Suppressor macrophage treated with lipopolysaccharide for 4 hours (primary cell): ENCODE measurements at places on chromosomes 12 and 14.

DNA sequence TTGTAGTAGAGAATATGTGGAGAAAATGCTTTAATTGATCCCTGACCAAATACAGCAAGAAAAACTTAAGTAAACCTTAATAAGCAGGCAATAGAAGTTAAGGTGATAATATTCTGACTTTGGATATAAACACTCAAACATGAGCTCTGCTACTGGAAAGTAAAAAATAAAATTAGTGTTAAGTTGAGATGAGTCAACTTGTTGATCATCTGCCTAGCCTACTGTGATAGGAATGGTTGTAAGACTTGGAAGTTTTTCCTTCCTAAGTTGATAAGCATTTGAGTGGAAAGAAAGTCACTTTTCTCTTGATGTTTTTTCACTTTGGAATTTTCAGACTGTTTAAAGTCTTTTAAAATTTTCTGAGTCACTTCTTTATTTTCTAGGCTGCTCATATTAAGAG is 26.0 kb downstream of the ADIPOR2 start:
- no peak for DNase-seq

DNA sequence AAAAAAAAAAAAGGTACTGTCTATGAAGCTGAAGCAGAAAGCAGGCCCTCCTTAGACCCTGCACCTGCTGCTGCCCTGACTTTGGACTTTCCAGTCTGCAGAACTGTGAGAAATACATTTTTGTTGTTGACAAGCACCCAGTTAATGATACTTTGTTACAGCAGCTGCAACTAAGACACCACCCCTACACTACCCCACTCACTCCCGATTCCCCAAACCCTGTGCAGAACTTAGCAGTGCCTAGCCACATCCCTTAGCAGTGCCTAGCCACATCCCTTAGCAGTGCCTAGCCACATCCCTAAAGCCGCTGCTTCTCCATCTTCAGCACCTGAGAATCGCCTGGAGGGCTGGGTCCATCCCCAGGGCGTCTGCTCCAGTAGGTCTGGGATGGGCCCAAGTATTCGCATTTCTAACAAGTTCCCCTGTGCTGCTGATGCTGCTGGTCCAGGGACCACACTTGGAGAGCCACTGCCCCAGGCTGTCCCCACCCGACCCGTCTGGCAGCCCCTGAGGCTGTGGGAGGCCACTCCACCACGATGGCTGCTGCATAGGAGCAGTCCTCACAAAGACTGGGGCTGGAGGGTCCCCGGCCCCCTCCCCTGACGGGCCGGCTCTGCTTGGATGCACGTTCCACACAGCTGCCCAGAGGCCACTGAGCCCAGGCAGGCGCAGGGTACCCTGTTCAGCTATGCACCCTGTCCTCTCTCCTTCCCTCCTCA is 10.8 kb upstream of the PPP1R13B start:
- DNase-seq: no peak

DNA sequence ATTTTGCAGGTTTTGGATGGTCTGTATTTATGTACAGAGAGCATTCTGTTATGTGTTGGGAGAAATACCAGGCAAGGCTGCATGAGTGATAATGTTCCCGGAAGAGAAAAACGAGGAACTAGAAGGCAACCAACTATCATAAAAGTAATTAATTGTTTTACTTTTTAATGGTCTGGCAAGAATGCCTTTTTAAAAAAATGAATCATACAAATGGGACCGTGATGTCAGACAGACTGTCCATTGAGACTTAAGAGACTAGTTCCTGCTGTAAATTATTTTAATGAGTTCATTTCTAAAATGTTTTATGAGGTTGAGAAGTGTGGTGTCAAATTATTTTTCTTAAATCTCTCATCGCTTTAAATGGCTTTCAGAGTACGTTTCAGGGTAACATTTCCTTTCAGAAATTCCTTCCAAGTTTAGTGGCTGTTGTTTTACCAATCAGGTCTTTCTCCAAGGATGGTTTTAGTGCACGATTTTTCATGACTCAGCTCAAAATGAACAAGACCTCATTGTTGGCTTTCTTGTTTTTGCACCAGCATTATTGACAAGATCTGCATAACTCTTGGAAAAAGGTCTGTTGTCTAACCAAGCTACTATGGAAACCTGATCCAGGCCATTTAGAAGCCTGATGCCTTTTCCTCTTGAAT is 86.1 kb upstream of the ARHGAP5 start:
- no peak for DNase-seq

- no peak for DNase-seq
Observed at GRCh38 chr12:99810718-99811593, 163.4 kb downstream of the GARIN6 start.

GRCh38 chr12:49030714-49031572 is 12.4 kb upstream of the PRKAG1 start:
- no peak for DNase-seq

DNA sequence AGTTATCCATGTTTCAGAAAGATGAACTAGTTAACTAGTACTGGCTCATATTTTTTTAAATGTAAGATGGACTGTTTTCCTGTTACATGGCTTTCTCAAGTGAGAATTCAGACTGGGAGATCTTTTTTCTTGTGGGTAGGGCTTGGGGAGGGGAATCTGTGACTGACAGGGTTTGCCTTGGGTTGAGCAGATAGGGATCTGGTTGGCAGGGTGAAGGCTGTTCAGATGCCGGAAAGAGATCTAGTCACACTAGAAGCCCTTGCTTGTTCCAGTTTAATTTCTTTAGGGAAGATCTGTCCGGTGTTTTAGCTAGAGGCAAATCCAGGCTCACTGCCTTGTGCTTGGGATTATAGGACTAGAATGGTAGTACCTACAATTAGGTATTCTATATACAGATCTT is 63.2 kb downstream of the FBXO33 start:
- DNase-seq: no peak

DNA sequence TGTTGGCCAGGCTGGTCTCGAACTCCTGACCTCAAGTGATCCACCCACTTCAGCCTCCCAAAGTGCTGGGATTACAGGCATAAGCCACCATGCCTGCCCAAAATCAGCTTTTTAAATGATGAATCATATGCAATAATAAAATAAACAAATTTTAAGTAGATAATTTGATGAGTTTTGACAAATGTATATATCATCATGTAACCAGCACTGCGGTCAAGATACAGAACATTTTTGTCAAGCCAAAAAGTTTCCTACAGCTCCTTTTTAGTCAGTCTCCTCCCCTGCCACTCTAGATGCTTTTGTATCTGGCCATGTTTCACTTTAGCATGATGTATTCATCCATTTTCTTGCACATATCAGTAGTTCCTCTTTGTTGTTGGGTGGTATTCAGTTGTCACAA is 17.2 kb downstream of the FRMD6 start:
- no peak for DNase-seq

DNA sequence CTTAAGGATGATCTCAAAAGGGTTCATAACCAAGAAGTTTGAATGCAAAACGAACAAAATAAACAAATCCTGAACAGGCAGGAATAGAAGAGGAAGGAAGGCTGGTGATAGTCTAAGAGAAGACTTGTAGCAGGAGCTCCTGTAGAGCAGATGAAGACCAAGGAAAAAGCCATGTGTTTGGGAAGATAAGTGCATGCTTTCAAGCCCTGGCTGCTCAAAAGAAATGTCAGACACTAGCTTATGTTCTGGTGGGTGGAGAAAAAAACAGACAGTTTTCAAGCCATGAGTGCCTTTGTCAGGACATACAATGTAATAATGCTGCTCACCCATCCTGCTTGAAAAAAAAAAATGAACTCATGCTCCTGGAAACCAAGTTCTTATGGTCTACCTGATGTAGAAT is 27.4 kb downstream of the TAOK3 start:
- no peak for DNase-seq

GRCh38 chr14:91889477-91890211 is 22.3 kb upstream of the TC2N start:
- no peak for DNase-seq

DNA sequence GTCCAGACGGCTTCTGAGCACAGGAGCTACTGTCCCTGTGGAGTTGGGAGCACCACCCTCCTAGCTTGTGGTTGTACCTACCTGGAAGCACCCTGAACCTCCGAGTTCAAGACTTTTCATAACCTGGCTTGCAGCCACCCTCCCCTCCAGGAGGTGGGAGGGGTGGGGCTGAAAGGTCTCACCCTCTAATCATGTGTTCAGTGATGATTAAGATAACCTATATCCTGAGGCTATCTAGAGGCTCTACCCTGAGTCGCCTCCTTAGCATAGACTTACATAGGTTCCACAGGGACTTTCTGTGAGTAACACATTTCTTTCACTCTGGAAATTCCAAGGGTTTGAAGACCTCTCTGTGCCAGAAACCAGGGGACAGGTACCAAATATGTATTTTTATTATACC is 146.5 kb downstream of the CFAP54 start:
- DNase-seq: no peak

DNA sequence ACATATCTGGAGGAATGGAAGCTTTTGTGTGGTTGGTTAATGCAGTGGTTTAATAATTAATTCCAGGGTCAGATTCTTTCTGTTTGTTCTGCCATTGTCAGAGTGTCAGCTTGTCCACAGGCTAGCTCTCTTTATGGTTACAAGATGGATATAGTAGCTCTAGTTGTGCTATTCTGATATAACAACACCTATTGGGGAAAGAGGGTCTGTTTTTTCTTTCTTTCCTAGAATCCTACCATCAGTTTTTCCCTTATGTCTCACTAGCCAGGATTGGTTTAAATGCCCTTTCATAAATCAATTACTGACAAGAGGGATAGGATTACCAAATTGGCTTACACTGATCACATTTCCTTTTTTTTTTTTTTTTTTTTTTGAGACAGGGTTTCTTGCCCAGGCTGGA is 27.8 kb downstream of the CNOT2 start:
- DNase-seq: no peak

GRCh38 chr12:27330846-27331245 is 1.8 kb upstream of the BMAL2 start:
- DNase-seq: no peak

DNA sequence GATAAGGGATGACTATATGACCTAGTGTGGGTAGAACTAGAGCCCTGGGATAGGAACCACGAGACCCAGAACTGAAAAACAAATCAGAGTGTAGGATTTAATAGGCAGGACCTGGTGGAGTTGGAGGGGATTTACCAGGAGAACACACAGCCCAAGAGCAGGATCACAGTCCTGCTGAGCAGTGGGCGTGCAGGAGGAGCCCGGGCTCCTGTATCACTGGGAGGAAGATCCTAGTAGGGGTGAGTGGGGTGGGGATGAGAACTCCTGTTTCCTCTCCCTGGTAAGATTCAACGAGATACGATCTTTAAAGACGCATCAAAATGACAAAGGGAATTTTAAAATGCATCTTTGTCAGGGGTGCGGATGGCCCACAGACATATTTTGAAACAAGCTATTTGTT is 220.1 kb downstream of the GALC start:
- DNase-seq: no peak

DNA sequence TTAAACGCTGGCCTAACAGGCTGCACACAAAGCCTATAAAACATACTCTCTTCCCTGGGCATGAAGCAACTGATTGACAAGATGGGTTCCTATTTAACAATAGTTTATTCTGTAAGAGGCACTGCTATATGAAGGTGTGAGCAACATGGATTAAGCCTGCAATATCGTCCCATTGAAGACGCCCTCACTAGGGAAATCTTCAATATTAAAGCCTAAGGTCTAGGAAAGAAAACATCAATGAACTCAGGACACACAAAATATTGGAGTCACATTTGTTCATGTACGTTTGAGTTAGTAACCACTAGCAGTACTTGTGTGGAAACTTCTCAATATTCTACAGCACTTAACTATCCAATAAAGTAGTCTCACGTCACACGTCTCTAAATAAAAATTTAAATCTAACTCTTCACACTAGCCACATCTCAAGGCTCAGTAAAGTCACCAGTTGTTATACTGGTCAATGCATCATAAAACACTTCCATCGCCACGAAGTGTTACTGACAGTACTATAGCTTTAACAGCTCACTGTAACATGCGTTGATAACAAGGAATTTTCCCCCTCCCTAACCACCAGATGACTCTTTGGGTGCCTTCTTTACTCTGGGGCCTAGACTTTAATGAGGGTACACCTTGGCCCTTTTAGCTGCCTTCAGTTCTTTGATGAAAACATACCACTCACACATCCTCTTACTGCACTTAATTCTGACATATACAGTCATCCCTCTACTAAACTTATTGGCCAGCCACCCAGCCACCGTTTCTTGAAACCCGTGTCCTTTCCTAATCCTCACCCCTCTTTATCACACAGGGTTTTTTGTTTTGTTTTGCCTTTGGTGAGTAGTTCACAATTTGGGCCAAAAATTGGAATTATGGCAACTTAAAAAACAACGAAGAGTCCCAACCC is 50.1 kb upstream of the OR5AU1 start:
- no peak for DNase-seq

GRCh38 chr12:31895449-31896150 is 63.6 kb upstream of the RESF1 start:
- no peak for DNase-seq

- no peak for DNase-seq
Observed at GRCh38 chr12:55694188-55694515, 13.6 kb downstream of the ITGA7 start.

DNA sequence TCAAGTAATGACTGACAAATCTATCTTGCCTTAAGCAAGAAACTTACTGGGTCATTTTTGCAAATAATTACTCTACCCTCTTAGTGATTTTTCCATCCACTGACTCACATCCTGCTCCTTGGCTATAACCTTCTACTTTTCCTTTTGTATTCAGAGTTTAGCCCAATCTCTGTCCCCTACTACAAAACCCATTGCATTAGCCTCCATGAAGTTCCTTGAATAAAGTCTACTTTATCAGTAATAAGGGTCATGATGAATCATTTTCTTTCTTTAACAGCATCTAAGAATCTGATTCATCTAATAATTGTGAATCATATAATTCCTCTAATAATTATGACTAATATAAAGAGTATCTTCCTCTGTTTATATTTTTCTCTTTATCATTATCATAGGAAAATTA is 132.6 kb downstream of the NTS start:
- DNase-seq: no peak

DNA sequence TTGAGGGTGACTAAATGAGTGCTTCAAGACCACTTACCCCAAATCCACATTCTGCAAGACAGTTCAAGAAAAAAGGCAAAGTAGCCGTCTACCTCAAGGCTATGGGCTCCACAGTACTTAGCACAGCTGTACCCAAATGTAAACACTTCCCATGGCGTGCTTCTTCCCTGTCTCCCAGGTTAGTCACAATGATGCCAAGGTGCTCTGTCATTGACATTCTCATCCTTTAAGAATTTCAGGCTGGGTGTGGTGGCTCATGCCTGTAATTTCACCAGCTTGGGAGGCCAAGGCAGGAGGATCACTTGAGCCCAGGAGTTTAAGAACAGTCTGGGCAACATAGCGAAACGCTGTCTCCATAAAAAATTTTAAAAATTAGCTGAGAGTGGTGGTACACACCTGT is 51.2 kb upstream of the CERS5 start:
- no peak for DNase-seq

- no peak for DNase-seq
Observed at GRCh38 chr12:42090899-42091298, 53.8 kb downstream of the GXYLT1 start.

DNA sequence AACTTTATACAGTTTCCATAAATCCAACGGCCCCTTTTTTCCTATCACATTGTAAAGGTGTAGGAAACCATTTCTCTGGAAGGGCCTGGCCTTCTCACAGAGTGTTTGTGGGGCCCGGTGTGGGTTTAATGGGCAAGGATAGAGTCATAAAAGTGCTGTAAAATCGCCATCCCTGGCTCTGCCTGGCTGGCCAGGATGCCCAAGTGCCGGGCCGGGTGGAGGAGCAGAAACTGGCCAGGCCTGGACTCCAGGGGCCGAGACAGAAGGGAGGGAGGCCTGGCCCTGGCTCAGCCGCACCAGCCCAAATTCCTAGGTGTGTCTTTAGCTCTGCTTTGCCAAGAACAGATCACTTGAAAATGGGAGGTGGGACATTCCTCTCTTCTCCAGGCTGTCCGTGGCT is 77.1 kb upstream of the DICER1 start:
- no peak for DNase-seq
